CD4-positive, alpha-beta T cell treated with Interleukin-2 at 100 ng/mL for 4 hours (primary cell): ENCODE measurements at places on chromosomes 3 and 15.

DNA sequence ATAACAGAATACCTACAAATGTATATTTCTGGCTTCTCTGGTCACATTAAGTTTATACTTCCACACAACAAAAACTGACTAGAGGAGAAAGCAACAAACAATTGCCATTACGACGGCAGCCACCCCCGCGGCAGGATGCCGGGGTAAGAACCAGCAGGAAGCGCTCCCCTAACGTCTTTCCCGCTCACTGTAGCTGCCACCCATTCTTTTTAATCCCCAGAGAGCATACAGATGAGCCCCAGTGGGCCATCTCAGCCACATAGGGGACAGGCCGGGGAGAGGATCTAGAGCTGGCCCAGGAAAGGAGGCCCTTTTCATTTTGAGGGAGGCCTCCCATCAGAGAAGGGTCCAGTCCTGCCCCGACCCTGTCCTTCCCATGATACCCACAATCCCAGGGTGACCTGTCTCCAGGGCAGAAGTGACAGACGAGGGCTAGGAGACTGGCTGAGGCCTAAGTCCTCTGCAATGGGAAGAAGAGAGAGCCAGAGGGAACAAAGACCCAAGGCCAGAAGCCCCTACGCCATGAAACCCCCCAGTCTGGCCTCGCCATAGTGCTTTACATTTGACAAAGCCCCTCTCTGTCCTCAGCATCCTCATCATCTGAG, 3.6 kb upstream of the CALML4 start:
- no peak for DNase-seq

DNA sequence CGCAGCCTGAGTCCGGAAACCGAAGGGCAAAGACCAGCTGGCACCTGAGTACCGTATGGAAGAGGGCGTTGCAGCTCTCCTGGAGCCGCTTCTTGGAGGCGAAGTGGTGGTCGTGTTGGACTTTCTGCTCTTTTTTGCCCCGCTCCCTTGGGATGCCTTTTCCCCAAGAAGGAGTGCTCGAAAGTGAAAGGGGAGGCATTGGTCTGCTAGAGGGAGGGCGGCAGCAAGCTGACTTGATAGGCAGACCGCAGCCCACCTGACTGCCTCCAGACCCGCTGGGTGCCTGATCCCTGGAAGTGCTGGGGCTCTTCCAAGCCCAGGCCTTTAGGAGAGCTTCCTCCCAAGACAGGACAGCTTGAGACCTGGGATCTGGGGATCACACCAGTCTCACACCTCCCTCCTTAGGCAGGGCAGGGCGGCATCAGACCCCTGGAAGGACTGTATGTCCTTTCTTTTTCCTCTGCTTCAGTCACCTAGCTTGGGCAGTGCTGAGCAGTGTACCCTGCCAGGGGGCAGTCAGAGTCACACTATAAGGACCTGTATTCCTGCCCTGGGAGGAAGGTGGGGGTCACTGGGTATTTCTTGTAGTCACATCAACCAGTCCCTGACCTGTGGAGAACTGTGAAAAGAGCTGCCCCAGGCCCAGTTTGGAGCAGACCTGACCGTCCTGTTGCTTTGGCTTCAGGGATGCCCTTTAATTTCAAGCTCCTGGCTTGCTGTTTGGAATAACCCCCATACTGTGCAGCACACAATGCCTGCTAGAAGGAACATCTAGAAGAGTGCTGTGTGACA, 2.1 kb downstream of the ACVR2B start:
- no peak for DNase-seq

DNA sequence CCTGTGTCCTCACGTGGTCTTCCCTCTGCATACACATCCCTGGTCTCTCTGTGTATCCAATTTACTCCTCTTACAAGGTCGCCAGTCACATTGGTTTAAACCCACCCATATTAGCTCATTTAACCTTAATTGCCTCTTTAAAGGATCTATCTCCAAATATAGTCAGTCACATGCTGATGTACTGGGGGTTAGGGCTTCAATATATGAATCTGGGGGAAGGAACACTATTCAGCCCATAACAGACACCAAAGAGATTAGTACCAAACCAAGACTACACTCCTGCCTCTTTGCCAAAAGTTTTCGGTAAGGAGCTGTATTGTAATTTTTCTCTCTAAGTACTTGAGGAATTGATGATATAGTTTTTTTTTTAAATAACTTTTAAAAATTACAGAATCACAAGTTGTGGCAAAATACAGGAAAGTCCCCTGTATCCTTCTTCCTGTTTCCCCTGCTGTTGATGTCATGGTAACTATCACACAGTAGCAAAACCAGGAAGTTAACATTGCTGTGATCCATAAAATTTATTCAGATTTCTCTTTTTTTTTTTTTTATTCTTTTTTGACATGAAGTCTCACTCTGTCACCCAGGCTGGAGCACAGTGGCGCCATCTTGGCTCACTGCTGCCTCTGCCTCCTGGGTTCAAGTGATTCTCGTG, 67.8 kb downstream of the SLCO3A1 start:
- DNase-seq: peak; percentile 37

GRCh38 chr3:16509721-16510619, 3.5 kb downstream of the RFTN1 start:
- DNase-seq: no peak

DNA sequence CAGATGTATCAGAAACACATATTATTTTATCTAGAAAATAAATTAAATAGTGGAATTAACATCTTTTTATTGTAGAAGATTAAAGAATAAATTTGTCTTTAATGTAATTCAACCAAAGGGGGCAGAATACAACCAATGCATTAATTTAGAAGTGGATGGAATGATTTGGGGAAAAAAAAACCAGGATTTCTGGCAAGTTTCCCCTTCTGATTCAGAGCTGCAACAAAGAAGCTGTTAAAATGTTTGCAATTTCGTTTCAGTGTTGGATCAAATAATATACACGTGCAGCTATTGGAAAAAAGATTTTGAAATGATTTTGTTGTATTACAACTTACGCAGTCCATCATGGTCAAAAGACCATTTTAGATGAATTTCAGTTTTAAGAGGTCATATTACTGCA, 71.6 kb upstream of the ZNF280D start:
- no peak for DNase-seq

DNA sequence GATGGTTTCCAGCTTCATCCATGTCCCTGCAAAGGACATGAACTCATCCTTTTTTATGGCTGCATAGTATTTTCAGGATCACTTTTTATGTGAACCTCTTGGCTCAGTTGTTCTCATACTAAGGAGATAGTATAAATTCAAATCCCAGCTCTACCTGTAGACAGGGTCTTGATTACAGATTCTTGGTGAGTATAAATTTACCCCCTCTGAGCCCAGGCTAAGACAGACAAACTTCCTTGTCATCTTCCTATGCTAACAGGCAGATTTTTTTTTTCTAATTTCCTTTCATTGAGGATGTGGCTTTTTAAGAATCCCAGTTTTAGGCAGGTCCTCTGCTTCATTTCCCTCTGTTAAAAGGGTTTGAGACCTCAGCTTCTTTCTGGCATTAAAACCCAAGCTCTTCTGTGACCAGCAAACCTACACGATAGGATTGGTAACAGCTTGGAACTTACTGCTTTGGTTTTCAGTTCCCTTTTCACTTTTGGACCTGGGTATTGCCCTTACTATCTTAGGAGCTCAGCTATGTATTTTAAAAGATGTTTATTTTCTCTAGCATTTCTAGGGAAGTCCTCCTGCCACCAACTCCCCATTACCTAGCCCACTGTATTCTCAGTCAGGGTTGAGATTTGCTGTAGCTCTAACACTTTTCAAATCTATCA, 72.5 kb downstream of the VPS8 start:
- no peak for DNase-seq

DNA sequence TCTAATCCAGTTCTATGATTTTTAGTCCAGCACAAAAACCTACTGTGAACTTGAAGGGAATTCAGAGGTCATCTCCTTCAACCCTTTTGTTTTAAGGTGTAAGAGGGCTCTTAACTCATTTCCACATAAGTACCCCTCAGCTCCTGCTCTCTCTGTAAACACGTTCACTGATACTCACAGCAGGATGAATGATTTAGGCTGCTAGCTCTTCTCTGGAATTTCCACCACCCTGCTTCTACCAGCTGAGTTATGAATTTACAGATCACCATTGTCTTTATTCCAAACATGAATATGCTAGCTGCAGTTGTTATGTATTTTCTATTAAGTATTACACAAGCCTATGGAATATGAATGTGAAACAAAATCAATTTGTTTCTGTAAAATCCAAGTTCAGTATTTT, 101.3 kb upstream of the NANOGP8 start:
- no peak for DNase-seq

DNA sequence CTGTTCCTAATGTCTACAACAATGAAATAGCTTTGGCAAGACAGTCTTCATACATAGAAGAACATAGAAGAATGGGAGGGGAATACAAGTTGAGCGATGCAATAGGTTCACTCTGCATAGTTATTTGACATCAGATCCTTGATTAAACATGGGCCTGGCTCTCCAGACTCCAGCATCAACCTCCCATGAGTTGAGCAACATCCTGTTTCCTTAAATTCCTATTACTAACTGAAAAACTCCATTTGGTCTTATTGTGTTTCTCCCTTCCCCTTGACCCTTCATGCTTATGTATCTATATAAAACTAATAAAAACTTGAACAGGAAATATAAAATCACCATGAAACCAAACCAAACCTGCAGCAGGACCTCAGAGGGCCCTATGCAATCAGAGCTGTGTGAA, 304.5 kb upstream of the SATB1 start:
- DNase-seq: no peak

DNA sequence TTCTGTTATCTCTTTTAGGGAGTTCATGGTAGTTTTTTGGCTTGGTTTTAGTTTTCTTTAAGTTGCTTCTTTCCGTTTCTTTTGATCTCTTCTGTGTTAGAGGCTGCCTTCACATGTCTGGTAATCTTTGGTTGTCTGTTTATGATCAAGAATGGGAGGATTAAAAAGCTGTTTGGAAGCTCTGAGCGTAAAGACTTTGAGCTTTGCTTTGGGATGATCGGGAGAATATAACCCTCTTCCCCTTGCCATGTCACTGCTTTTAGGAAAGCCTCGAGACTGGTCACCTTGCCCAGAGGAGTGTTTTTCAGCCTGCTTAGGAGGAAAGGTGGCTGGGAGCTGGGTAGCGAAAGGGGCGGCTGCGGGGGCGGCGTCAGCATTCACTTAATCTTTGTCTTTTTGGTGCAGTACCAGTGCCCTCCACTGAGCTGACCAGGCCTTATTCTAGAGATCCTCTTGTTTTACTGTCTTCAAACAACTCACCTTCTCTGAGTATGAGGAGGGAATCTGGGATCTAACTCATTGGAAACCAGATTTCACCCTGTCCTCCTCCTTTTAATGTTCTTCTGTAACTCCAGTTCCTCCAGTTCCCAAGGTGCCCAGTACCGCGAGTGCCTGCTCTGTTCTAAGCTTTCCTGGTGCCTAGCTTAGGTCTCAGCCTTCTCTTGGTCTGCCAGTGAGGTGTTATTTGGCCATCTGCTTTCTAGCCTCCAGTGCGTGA, 15.5 kb downstream of the TATDN2 start:
- DNase-seq: peak; percentile 69

GRCh38 chr3:154953538-154953937, 126.6 kb upstream of the MME start:
- no peak for DNase-seq

DNA sequence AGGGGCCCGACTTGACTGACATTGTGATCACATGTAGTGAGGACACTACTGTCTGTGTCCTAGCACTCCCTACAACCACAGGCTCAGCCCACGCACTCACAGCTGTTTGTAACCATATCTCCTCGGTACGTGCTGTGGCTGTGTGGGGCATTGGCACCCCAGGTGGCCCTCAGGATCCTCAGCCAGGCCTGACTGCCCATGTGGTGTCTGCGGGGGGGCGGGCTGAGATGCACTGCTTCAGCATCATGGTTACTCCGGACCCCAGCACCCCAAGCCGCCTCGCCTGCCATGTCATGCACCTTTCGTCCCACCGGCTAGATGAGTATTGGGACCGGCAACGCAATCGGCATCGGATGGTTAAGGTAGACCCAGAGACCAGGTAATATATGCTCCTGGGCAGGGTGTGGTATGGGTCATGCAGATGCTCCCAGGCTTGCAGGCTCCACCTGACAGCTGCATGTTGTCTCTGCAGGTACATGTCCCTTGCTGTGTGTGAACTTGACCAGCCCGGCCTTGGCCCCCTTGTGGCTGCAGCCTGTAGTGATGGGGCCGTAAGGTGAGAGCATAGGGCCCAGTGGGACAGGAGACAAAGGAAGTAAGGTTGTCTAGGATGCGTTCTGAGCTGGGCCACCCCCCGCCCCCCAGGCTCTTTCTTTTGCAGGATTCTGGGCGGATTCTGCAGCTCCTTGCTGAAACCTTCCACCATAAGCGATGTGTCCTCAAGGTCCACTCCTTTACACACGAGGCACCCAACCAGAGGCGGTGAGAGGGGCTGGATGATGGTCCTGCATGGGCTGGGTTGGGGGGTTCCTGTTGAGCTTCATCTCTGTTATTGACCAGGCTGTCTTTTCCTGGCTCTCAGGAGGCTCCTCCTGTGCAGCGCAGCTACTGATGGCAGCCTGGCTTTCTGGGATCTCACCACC, 4.4 kb downstream of the DALRD3 start:
- DNase-seq: peak; percentile 58

DNA sequence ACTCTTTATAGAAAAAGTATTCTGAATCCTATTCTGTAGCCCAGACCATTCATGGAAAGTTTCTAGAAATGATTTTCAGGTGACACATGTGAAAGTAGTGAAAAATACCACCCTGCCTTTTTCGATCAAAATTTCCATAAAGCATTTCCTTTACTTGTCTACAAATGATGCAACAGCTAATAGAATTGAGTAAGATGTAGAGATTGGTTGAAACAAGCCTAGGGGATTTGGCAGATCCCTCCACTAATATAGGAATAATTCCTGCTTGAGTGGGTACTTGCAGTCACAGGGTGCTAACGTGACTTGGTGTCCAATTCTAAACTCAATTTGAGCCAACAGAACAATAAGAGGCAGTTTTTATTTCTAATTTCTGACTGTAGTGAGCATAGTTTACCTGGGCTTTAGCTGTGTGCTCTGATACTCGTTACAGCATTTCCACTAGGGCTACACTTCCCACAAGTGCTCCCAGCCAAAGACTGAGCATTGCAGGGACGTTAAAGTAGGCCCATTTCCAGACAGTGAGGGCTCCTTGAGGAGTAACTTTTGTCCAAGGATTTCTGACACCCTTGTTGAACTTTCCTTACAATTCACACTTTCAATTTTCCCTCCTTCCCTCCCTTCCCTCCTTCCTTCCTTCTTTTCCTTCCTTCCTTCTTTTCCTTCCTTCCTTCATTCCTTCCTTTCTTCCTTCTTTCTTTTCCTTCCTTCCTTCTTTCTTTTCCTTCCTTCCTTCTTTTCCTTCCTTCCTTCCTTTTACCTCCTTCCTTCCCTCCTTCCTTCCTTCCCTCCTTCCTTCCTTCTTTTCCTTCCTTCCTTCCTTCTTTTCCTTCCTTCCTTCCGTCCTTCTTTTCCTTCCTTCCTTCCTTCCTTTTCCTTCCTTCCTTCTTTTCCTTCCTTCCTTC, 53.9 kb upstream of the TP63 start:
- no peak for DNase-seq

DNA sequence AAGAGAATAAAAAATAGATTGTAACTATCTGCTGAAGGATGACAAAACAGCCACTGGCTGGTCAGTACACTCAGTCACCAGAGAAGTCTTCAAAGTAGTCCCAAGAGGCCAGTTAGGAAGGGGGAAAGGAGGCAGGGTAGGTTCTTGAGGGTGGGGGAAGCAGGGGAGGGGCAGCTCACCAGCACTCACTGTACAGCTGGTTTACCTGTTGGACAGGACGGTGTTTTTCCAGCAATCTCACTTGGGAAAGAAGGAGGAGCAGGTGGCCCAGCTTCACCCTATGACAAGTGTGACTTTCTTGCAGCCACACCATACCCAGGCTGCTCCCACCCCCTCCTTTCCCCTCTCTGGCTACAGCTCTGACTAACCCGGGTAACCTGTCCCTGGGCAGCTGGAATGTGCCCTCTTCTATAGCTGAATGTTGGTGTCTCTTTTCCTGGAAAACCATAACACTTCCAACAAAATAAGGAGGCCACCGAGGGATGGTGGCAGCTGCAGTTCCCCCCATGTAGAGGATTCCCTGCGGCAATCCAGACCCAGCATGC, 203.4 kb upstream of the NSMCE3 start:
- DNase-seq: no peak
